Renal cortical epithelial cell (primary cell): ENCODE measurements at places on chromosomes 12 and 14. TPM values are rescaled to one million over a fixed set of nuclear protein-coding genes. Genes with fewer than 3 reads are reported as not detected.

DNA sequence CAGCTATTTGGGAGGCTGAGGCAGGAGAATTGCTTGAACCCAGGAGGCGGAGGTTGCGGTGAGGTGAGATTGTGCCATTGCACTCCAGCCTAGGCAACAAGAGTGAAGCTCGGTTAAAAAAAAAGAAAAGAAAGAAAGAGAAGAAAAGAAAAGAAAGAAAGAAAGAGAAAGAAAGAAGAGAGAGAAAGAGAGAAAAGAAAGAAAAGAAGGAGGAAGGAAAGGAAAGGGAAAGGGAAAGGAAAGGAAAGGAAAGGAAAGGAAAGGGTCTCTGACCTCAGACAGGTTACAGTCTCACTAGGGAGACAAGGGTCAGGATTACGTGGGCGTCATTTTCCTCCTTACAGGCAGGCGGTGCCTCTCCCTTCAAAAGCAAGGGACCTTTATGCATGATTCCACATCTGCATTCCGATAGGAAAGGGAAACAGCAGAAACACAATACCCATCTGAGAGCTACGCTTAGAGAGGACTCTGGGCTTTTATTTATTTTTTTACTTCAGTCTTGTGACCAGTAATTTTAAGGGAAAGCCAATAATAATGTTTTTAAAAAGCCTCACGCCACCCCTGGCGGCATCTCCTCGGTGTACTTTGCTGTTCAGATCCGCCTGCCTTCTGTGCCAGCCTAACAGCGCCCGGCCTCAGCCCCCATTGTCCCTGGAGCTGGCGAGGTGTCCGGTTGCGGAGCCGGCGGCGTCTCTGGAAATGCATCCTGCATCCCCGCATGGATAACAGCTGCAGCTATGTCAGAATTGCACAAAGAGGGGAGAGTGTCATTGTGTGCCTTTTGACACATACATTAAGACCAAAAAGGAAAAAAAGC, 945 bp upstream of the HIP1R start:
- peak; percentile 78 for DNase-seq

DNA sequence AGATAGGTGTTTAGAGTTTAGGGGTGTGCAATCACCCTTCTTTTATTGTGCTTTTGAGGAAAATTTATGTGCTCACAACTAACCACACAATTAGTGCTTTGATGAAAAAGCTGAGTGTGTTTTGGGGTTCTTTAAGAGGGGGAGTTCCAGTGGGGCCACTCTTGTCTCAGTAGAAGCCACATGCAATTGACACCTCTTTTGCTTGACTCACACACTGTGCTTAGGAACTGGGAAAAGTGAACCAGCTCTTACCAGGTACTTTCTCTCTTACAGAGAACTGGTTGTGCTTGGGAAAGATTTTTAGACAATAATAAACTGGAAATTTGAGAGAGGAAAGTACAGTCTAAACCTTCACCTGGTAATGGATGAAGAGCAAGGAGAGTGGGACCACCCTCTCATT, 12.3 kb upstream of the YBX3 start:
- DNase-seq, result no peak

Gene SDS
- 0.25 TPM in 1 of 2 replicates, not detected in the other for total RNA-seq

- DNase-seq, result no peak
Observed at GRCh38 chr14:82230748-82231147, 697.1 kb upstream of the SEL1L start.

Gene MRPL52
- total RNA-seq, result 17.1 and 61.1 TPM in 2 replicates

Gene FLRT2
- 0.55 and 1.9 TPM in 2 replicates for total RNA-seq

DNA sequence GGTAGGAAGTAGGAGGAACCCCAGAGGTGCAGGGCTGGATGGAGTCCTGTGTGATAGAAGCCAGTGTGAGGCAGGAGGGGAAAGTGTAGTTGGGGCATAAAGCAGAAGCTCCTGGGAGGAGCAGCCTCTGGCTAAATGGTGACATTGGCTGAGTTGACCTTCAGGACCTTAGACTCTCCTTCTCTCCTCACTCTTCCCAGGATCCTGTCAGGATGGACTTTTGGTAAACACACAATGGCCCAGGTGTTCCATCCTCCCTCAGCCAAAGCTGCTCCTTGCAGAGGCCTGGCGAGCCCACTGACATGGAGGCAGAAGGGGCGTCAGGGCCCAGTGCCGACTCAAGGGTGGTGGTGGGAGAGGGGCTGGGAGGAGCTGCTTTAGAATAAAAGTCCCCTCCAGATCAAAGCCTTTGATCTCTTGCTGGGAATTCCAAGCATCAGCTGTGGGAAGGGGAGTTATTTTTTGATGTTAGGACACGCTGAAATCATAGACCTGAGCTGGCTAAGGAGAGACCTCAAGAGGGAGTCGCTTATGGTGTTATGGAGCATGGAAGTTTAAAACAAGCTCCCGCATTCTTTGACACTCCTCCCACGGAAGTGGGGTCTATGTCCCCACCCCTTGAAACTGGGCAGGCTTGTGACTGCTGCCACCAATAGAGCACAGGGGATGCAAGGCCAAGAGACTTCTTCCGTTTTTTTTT, 44.1 kb downstream of the SMIM41 start:
- no peak for DNase-seq

DNA sequence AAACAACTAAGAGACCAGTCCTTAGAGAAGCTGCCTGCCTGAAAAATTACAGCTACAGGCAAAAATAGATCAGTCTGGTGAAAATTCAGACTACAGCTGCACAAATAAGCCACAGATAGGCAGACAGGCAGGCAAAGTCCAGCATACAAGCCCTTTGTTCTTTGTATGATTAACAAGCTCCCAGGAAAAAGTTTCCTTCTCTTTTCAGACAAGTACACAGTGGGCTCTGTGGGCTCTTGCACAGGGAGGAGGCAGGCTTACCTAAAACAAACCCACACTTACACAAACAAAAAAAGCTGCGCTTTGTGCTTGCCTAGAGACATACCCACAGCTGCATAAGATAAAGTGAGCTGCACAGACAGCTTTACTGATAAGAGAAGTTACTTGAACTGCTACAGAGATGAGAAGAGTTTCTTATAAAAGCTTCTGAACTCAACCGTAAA, 7.7 kb downstream of the OR6C68 start:
- DNase-seq, result no peak

Gene RERGL
- not detected in 2 replicates for total RNA-seq

Gene FBLN5
- total RNA-seq, result 3.0 TPM in 1 of 2 replicates, not detected in the other

- peak; percentile 80 for DNase-seq
Observed at GRCh38 chr14:32073537-32074189, 3.4 kb upstream of the ARHGAP5 start.

GRCh38 chr14:105980224-105980623, 453.8 kb downstream of the TMEM121 start:
- no peak for DNase-seq

Gene PLCZ1
- total RNA-seq, result 0.69 TPM in 1 of 2 replicates, not detected in the other

GRCh38 chr14:35286003-35286600, 6.1 kb upstream of the PSMA6 start:
- DNase-seq, result no peak

DNA sequence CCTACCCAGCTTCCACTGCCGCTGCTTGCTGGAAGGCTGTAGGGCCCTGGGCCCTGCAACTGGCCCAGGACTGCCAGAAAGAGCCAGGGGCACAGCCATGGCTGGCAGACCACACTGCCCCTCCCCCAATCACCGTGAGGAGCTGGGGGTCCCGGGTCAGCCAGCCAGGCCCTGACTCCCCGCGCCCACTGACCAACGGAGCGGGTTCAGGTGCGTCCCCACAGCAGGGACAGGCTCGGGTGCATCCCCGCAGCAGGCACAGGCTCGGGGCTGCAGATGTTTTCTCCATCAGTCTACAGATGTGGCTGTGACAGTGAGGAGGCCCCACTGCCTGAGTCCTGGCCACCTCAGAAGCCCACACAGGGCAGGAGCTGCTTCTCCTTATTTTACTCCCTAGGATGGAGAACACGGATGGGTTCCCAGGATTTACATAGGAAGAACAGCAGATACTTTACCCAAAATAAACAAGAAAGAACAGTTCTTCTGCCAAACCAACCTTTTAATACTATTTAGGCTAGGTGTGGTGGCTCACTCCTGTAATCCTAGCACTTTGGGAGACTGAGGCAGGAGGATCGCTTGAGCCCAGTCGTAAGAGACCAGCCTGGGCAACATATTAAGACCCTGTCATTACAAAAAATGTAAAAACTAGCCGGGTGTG, 61.1 kb downstream of the TESC start:
- no peak for DNase-seq

DNA sequence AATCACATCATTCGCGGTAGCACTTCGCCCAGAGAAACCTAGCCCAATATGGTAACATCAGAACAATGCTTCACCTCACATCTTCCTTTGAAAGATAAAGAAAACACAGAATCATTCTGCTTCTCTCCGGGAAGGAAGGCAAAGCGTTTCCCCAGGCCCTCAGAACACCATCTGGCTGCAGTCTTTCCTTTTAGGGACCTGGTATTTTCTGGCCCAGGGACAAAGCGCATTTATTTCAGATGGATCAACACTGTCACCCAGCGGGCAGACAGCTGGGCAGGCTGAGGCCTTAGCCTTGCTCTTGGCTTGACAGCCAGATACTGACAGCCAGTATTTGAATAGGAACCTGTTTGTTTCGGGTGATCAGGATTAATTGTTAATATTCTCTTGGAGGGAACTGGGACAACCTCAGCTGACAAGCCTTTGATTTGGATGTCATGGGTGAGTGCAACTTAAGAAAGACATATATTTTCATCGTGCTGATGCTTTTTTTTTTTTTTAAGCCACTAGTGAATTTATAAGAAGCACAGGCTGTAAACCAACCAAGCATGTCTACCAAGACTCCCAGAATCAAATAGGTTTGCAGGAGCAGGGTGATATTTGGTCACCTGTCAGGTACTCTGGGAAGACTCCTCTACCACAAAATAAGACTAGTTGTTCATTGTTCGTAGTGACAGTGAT, 118.9 kb downstream of the VEZT start:
- DNase-seq, result peak; percentile 68

- no peak for DNase-seq
Observed at GRCh38 chr12:111427417-111428074, 21.8 kb downstream of the SH2B3 start.

GRCh38 chr14:105061428-105062047, 3.7 kb downstream of the GPR132 start:
- no peak for DNase-seq

Gene ADGRD1
- total RNA-seq, result 0.05 TPM in 1 of 2 replicates, not detected in the other

- DNase-seq, result no peak
Observed at GRCh38 chr14:86787717-86788116, 1205.3 kb downstream of the GALC start.

Gene KRT82
- total RNA-seq, result not detected in 2 replicates

DNA sequence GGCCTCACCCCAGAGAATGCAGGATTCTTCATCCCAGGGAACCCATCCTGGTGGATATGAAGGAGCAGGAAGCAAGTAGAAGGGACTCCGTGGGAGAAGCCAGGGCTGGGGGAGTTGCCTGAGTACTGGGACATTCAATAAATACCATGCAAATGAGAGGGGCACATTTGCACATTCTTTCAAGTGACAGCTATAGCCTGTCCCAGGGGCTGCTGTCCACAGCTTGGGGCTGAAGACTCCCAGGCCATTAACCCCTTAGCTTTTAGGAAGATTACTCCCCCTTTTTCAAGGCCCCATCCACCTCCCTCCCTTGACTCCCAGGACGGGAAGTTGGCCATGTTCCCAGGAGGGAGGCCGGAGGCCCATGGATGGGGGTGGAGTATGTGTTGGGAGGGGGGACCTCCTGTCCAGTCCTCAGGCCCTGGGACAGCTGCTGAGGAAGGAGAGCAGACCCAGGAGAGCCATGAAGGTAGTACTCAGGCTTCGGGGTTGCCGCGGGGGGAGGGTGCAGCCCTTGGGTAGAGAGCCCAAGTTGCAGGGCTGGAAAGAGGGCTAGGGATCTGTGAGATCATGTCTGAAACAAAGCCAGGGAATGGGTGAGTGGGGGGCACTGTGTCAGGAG, 974 bp upstream of the TNS2 start:
- peak; percentile 42 for DNase-seq

Gene CRIP1
- 0.87 and 12.2 TPM in 2 replicates for total RNA-seq

DNA sequence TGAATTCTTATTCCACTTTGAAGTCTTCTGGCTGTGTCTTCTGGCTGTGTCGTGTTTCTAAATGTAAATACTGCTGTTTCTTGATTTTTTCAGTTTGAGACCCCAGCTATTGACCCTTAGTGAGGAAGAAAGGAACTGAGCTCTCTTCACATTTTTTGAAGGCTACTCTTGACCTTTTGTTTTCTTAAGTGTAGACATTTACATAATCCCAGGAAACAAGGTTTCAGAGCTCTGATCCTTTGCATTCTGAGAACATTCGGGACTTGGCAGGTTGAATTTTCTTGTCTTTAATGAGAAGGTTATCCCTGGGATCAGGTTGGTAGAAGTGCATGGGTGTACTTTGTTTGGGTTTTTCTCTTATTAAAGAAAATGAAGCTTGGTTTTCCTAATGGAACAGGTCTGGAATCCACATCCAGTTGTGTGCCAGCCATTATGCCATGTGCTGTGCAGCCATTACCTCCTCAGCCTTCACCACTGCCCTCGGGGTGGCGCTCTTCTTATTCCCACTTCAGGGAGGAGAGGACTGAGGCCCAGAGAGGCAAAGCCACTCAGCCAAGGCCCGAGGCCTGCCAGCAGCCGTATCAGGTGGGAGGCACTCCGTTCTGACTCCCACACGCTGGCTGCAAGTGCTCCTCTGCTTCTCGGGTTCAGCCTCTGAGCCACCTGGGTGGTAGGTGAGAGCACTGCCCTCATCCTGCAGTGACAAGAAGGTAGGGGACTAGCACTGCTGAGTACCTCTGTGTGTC, 120.9 kb downstream of the BEGAIN start:
- DNase-seq, result no peak

- no peak for DNase-seq
Observed at GRCh38 chr12:3827301-3828000, 45.7 kb downstream of the PARP11 start.

DNA sequence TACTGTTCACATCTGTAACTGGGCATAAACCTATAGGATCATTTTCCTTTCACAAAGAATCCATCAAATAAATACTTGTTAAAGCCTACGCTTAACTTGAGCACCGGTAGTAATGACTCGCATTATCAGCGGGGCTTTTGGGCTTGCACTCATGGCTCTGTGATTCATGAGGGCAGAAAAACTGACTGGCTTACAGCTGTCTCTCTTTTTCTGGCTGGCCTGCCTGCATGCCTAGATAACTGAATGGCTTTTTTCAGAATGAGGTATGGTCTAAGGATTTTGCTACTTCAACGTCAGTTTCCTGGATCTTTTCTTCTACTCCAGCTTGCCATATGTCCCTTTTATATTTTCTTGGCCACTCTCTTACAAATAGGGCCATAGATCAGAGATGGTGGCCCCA, 531.1 kb downstream of the NRXN3 start:
- no peak for DNase-seq

Gene CD163
- total RNA-seq, result not detected in 2 replicates
